8988T (cell line): ENCODE measurements at places on chromosomes 13 and 19.
A peak's percentile ranks its signal among the peaks of the same experiment; 100 is the strongest.

DNA sequence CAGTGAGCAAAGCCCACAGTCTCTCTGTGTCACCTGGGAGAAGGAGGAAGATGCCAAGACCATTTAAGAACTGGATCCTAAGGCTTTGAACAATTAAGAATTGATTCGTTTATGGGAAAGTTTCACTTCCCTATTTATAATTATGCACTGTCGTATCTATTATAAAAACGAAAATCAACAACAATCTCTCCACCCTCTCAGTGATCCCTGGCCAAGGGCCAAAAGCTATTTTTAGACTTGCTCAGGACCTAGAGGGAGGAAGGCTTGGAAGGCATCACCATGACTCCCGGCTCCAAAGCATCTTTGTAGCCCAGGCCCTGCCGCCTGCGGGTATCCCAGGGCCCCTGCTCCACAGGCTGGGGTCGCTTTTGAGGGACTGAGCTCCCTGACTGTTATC is 1.3 kb downstream of the RHPN2 start:
- no peak for DNase-seq

GRCh38 chr19:3648037-3648905 is 21.7 kb upstream of the CACTIN start:
- DNase-seq: no peak

- DNase-seq: no peak
Observed at GRCh38 chr13:28412981-28413380, 81.9 kb downstream of the FLT1 start.

- no peak for DNase-seq
Observed at GRCh38 chr19:1452802-1453524, 3.0 kb downstream of the APC2 start.

DNA sequence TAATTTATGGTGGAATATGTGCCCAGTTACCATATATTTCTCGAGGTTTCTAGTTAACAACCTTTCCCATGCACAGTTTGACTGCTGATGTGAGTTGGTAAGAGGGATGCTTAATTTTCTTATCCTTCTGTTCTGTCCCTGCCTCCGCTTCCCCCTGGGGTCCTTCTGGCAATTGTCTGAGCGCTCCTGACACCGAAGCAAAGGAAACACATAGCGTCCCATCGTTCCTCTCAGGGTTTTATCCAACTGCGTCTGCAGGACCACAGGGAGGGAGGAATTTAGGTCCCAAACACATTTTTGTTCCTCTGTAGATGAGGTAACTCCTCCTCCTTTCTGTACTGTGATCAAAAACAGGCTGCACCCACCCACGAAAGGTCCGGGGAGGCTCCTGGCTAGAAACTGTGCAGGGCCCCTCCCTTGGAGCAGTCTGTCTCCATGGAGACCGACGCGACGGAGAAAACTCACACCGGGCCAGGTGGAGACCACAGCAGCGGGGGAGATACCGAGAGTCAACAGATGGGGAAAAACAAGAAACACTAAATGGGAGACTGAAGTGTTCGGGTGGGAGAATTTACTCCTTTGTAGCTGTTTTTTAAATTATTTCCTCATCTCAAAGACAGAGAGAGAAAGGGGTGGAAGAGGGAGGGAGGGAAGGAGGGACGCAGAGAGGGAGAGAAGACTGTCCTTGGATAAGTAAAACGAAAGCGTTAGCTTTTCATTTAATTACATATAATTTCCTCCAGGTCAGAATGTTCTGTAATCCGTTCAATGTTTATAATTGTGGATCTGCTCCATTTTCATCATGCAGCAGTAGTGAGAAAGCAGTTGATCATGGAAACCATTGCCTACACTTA is 191.8 kb upstream of the NBEA start:
- no peak for DNase-seq

DNA sequence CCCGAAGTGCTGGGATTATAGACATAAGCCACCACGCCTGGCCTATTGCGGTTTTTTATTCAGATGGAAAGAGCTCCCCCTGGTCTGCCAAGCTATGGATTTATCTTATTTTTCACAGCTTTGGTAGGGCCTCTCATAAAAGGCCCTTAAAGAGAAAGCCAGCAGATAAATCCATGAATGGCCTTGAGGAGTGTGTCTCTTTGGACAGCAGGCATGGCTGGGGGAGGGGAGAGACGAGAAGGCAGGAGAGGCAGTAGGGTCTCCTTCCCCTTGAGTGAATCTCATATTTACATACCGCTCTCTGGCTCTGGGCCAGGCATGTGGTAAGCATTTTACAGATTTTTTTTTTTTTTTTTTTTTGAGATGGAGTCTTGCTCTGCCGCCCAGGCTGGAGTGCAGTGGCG is 25.2 kb downstream of the MARK4 start:
- DNase-seq: no peak

GRCh38 chr19:16228637-16229321 is 31.1 kb downstream of the AP1M1 start:
- DNase-seq: no peak

DNA sequence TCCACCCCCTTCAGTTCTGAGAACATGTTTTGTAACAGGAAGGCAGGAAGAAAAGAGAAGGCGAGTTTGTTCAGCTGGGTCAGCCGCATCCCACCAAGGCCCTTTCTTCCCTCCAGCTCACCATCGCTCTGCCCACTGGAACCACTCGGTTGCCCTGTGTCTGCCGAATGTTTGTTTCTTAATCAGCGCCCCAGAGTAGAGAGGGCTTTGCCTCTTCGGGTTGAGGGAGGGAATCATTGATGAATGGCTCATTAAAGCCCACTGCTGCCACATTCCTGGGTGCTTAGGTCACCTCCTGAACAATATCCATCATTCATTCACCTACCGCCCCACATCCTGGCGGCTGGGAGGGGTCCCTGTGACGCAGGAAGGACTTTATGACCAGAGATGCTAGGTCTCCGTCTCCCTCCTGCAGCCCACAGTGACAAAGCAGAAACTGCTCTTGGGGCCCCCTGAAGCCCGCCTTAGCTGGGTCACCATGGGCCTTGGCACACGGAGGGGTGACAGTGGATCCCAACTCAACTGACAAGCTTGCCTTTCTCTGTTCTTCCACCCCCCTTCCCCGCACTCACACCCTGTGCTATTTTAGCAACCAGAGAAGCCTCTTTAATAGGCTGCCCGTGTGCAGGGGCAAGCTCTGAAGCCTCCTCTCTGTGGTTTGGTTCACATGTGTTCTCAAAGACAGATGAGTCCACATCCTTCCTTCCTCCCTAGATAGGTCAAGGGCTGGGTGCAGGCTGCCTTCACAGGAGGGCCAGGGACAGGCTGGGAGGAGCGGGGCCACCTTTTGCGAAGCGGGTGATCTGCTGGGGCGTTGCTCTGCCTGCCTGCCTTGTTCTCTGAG is 46.2 kb downstream of the ACTN4 start:
- peak; percentile 97 for DNase-seq

GRCh38 chr19:49570138-49570856 is 10.1 kb downstream of the NOSIP start:
- no peak for DNase-seq

DNA sequence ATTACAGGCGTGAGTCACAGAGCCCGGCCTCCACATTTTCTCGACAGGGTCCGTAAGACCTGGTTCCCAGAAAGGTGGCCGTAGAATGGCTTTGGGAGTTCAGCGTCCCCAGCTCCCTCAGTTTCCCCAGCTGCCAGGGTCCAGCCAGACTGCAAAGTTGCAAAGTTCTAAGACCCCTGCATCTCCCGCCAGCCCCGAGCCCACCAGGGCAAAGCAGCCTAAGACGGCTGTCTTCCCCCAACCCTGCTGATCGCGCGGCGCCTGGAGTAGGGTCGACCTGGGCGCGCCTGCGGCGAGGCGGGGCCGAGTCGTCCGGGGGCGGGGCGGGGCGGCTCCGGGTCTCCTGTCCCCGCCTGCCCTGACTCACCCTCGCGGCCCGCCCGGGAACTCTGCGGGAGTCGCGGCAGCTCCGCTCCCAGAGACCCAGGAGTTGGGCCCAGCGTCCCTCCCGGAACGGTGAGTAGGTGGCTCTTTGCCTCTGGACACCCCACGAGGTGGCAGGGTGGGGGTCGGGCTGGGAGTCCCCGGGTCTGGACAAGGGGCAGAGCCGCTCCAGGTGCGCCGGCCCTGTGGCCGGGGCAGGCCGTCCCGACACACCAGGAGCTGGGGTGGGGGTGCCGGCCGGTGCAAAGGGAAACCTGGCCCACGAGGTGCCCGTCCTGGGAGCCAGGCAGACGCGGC is at the start of gene LRRC8E:
Gene LRRC8E (plus strand): TSS at position 366 of the 681 bp plus-strand sequence. CDS start 7,094 bp downstream, outside the sequence.
- DNase-seq: peak; percentile 67

- DNase-seq: no peak
Observed at GRCh38 chr13:101709952-101710351, 257.5 kb downstream of the ITGBL1 start.

GRCh38 chr13:23728807-23729206 is 158.6 kb downstream of the TNFRSF19 start:
- no peak for DNase-seq

DNA sequence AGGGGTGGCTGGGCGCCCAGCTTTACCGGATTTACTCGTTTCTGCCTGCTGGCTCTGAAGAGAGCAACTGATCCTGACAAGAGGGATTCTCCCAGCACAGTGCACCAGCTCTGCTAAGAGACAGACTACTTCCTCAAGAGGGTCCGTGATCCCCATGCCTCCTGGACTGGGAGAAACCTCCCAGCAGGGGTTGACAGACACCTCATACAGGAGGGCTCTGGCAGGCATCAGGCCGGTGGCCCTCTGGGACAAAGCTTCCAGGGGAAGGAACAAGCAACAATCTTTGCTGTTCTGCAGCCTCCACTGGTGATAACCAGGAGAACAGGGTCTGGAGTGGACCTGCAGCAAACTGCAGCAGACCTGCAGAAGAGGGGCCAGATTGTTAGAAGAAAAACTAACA is 1192.5 kb upstream of the PRR20A start:
- DNase-seq: no peak

- DNase-seq: no peak
Observed at GRCh38 chr19:42323473-42323851, 2.0 kb upstream of the MEGF8 start.

- DNase-seq: no peak
Observed at GRCh38 chr19:39710333-39710890, 6.1 kb downstream of the LGALS14 start.

DNA sequence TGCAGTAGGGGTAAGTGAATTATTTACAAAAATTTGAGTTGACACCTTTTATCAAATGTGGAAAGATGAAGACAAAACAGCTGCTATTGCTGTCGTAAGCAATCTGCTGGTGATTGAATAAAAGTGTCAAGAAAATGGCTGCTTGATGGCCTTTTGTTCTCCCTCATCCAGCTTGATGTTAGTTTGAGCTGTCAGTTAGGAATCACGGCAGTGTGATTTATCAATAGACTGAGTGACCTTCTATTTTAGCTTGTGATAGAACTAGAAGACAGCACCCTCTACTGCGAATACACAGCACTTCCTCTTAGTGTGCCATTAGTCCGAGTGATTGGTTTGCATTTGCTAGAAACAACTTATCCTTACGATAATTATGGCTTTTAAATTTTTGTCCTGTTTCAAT is 76.3 kb downstream of the MZT1 start:
- no peak for DNase-seq

- peak; percentile 24 for DNase-seq
Observed at GRCh38 chr19:6551607-6552450, 21.0 kb downstream of the TNFSF9 start.

DNA sequence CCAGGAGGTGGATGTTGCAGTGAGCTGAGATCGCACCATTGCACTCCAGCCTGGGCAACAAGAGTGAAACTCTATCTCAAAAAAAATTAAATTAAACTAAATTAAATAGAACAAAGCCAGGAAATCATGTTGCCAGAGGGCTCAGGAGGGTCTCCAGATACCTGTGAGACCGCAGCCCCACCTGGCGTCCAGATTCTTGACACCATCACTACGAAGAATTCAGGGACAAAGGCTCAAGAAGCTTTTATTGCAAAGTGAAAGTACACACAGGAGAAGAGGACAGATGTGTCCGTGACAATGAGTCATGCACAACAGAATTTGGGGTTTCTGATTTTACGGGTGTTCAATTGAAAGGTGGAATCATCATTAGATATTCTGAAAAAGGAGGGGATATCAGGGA is 76.6 kb downstream of the STOML3 start:
- no peak for DNase-seq

GRCh38 chr19:39997638-39998216 is 867 bp downstream of the ZNF546 start:
- no peak for DNase-seq

DNA sequence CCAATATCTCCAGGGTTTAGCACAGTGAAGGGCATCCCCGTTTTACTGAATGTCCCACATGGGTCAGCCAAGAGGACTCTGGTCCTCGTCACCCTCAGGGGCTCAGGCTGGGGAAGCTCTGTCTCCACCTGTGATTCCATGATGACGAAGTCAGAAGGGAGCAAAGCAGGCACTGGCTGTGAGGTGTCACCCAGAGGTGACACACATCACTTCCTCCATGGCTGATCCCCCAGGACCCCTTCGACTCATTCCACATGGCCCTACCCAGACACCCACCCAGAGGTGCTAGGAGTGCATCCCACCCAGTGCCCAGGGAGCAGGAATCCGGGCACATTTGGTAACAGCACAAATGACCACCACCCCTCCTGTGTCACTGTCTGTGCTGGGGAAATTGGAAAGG is 145.2 kb upstream of the VSTM2B start:
- peak; percentile 8 for DNase-seq

GRCh38 chr13:110138010-110138699 is 168.8 kb downstream of the COL4A1 start:
- DNase-seq: peak; percentile 68

DNA sequence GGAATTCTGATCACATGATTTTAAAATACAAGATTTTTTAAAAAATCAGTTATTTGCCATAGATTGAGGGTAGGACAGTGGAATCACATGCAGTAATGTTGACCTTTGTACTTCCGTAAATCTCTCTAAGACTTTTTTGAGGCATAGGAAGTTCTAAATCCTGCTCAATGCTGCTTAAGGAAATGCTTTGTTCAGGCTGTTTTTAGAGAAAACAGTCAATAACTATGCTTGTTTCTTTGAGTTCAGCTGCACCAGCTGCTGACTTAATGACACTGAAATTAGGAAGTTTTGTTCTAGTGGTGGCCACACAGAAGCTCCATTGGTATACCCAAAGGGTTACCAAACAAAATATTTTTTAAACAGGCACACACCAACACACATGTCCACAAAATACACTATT is 60.9 kb downstream of the KLF12 start:
- DNase-seq: no peak

DNA sequence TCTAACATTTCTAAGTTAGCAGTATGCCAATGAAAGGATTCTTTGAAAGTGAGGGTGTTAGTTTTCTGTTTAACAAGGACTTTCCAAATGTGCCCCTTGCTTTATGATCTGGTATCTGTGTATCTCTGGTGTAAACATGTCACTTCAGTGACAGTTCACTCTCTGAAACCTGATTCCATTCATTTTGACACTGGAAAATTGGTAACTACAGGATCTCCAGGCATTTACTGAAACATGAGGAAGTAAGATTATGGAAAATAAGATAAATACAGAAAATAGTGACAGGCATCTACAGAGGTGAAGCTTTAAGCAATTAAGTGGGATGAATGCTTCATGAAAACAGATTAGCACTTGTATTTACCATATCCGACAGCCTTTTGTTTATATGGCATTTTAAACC is 101.6 kb upstream of the MYO16 start:
- no peak for DNase-seq

GRCh38 chr19:37303591-37304171 is 67.2 kb upstream of the ZNF527 start:
- peak; percentile 40 for DNase-seq
